ENCODE measurements at places on chromosomes 7 and 10.

GRCh38 chr7:105279688-105280007 lies 109.1 kb downstream of the SRPK2 start:
- no peak for DNase-seq

DNA sequence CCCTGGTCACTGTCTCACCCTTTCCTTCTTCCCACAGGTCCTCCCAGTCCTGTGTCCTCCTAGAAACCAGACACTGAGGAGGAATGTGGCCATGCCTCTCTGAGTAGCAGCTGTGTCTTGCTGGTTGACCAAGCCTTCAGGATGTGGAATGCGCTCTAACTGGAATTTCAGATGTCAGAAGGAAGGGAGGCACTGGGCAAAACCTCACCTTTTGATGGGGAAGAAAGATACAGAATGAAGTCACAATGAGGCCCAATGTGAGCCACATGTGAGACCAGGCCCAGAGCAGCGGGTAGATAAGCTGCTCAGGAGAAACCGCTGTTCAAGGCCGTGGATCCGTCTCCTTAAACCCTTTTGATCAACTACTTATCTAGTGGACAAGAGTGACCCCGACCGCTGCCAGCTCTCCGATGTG lies 54.8 kb upstream of the ECHDC3 start:
- no peak for DNase-seq

- DNase-seq = no peak
Observed at GRCh38 chr7:121599887-121600286, 203.8 kb upstream of the FAM3C start.

DNA sequence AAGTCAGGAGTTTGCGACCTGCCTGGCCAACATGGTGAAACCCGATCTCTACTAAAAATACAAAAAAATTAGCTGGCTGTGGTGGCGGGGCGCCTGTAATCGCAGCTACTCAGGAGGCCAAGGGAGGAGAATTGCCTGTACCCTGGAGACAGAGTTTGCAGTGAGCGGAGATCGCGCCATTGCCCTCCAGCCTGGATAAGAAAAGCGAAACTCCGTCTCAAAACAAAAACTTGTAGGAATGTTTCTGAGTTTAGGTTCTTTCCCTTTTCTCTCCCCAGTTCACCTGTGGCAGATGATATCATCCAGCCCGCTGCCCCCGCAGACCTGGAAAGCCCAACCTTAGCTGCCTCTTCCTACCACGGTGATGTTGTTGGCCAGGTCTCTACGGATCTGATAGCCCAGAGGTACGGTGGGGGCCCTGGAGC lies 138.8 kb upstream of the BTBD16 start:
- no peak for DNase-seq

DNA sequence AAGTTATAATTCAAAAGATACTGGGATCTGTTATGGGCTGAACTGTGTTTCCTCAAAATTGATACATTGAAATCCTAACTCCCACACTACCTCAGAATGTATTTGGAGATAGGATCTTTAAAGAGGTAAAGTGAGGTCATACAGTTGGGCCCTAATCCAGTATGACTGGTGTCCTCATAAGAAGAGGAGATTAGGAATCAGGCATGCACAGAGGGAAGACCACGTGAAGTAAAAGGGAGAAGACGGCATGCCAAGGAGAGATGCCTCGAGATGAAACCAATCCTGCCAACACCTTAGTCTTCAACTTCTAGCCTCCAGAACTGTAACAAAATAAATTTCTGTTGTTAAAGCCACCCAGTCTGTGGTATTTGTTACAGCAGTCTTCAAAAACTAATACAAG lies 5.9 kb upstream of the CFAP69 start:
- no peak for DNase-seq

DNA sequence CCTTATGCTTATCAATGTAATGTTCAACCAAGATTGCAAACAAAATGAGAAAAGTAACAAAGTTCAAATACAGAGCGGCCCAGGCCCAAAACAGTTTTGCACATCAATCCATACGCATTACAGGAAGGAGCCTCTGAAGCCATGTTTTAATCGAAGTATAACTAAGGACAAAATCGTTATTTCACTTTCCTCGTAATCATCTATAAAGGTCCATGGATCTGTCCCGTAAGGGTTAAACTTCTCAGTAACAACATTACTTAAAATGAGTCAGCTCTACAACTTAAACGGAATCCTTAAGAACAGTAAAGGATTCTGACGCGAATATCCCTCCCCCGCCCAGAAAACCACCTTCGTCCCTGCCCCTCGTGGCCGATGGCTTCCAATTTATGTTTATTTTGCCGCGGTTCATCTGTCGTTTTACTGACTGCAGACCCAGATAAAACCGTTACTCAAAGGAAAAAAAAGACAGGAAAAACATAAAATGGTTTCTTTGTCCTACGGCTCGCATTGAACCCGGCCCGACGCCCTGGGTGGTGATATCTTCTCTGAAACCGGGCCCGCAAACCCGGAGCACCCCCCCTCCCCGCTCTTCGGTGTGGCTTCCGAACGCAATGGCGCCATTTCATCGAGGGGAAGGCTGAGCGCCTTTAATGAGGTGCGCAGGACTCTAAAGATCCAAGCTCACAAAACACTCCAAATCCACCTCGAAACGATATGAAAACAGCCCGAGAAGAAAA lies 1.1 kb downstream of the HNRNPA2B1 start:
- DNase-seq = peak; percentile 76

DNA sequence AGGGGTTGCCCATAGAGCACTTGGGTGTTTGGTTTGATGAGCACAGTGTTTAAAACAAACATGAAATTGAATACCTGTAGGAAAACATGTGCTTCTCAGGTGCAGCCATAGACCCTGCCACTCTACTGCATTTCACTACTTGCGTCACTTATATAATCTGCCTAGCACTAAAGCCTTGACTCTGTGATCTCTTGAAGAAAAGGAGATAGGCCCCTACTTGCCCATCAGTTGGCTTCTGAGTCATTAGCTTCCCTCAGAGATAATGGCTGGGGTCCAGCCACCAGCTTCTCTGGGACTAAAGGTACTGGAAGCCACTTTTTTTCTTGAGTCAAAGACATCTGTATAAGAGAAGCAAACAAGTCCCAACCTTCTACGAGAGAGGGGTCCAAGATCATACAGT lies 45.9 kb upstream of the BTRC start:
- no peak for DNase-seq

DNA sequence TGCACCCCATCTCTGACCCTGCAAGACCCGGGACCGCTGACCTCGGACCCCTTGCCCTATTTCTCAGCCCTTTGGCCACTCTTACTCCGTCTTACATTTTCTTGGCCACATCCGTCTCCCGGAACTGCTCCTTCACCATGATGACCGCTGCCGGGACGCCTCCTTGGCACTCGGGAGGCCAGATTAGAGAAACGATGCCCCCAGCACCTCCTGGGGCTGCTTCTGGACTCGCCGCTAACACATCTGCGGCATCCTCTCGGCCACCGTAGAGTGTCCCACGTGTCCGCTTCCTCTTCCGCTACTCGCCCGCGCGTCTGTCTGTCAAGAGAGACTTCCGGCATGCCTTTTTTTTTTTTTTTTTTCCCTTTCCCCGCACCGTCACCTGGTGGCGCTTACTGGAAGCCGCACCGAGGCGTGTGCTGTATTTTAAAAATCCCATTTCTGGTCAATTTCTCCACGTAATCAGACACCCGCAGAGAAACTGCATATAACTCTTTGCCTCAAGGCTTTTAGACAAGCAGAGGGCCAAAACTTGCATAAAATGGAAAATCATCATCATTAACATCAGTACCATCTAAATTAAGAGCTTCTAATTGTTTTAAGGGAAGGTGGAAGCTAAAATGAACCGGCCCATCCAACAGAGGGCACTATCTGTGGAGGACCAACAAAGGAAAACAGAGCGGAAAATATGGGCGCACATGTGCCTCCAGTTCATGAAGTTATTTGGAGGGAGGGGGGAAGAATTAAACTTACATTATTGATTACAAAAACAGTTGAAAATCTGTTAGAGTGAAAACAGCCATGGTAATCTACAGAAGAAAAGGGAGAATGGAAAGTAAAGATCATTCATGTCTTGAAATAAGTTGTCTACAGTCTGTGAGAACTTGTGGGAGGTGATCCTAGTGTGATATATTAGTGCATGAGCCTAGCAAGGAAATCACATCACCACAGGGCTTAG lies at the start of gene POLR3A:
TSS of gene POLR3A (minus strand) at position 247 of the 958 bp plus-strand sequence. CDS start at position 139, 108 bp downstream.
- DNase-seq = peak; percentile 91

- no peak for DNase-seq
Observed at GRCh38 chr7:68994841-68995240, 603.4 kb upstream of the AUTS2 start.

- DNase-seq = no peak
Observed at GRCh38 chr10:126336801-126337200, 51.5 kb downstream of the ADAM12 start.

GRCh38 chr10:18968159-18968558 lies 80.4 kb upstream of the MALRD1 start:
- DNase-seq = no peak

DNA sequence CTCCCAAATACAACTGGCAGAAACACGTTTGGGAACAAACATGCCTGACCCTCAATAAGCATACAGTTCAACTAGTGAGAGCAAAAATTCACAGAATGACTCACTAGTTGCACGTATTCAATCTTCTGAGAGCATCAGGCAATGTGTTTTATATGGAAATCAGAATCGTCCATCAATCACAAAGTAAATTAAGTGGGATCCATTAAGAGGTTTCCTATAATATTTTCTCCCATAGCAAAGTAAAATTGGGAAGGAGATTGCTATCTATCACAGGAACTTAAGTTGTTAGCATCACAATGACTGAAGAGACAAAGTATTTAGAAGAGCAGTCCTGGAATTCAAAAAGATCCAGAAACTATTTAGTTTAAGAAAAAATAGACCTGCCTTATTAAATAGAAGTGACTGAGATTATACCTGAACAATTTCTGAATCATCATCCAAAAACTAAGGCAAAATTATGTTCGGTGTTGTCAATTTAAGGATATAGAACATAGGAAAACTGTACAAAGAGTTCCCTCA lies 28.3 kb downstream of the INHBA start:
- no peak for DNase-seq

DNA sequence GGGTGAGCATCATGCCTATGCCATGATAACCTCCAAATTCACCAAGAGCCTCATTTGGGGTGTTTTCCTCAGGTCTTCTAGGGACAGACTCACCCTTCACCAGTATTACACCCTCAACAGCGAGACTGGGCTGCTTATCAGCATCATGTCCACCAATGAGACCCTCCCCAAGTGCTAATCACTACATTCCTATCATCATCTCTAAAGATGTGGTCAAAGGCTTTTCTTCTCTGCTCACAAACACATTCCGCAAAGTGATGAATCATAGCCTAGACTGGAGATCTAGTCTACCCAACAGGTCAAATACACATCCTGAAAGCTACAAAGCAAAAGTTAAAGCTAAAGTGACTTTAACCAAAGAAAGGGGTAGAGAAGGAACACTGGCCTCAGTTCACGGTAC lies 75.3 kb upstream of the C7orf33 start:
- no peak for DNase-seq

DNA sequence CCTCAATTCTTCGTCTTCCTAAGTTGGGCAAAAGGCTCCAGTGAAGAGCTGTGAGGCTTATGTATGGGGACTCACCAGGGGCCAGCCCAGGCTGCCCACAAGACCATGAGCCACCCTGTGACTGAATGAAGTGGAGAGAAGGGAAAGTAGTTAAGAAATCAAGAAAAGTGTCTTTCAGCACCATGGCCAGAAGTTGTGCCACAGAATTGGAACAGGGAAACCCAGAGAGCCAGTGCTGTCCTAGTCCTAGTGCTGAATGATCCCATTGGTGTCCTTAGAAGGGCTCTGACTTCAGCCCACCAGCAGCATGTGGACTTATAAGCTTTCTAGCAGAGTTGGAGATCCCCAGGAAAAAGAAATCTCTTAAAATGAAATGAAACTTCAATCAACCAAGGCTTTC lies 37.0 kb upstream of the CCSER2 start:
- no peak for DNase-seq

DNA sequence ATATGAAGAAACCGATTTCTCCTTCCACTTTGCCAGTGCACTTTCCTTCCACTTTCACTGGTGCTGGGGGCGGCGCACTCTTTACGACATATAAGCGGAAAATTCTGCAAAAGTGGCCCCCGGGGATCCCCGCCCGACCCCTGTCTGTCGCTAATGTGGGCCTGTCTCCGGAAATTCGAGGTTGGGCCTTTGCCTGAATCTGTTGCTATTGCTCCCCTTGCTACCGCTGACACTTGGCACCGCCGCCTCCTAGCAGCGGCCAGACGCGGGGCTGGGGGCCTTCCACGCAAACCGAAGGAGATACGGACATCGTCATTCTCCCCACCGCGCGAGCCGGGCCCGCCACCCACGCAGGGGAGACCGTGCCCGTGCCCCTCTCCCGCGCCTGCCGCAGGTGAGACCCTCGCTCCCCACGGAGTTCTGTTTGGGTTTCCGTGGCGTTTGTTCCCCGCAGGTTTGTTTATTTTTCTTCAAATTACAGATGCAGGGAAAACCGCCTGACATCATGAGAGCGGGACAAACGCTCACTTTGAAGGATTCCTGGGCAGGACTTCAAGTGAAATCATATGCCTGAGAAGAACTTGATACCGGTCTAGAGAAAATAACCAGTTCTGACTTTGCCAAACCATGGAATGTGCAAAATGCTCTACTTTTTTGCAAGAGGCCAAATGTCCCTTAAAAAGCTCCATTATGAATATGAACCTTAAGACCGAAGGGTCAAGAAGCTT lies 5.0 kb downstream of the TWIST1 start:
- DNase-seq = no peak

- peak; percentile 50 for DNase-seq
Observed at GRCh38 chr10:80203835-80204676, 1.3 kb downstream of the ANXA11 start.

DNA sequence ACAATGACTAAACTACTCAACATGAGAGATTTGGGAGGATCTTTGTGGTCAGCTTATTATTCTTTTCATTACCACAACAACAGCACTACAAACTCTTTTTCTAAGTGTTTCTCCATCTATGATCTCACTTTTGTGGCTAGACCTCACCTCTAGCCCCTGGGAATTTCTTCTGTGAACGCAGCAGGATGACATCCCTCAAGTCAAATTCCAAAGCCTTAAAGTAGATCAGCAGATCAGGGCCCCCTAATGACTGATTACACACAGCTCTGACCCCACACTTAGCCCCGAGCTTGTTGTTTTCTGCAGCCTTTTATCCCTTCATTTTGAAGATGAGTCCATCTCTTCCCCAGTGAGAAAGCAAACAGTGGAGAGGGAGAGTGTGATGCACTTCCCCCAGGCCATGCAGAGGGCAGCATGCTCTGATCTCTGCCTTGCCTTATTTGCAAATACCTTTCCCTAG lies 27.3 kb downstream of the TFAM start:
- DNase-seq = no peak

DNA sequence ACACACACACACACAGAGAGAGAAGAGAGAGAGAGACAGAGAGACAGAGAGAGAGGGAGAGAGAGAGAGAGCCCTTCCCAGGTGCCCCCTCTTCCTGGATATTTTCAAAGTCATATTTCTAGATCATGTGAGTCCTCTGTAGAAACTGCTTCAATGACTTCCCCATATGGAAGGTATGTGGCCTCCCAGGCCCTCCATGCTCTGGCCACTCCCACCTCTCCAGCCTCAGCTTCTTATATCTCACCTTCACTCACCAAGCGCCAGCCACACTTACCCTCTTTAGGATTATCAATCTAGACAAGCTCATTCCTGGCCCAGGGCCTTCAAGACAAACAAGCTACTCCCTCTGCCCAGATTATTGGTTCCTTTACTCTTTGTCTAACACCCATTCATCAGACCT lies 259.7 kb downstream of the MTERF1 start:
- no peak for DNase-seq
